ENCODE measurements at places on chromosomes 1 and 21. TPM values are rescaled to one million over a fixed set of nuclear protein-coding genes. Genes with fewer than 3 reads are reported as not detected.

DNA sequence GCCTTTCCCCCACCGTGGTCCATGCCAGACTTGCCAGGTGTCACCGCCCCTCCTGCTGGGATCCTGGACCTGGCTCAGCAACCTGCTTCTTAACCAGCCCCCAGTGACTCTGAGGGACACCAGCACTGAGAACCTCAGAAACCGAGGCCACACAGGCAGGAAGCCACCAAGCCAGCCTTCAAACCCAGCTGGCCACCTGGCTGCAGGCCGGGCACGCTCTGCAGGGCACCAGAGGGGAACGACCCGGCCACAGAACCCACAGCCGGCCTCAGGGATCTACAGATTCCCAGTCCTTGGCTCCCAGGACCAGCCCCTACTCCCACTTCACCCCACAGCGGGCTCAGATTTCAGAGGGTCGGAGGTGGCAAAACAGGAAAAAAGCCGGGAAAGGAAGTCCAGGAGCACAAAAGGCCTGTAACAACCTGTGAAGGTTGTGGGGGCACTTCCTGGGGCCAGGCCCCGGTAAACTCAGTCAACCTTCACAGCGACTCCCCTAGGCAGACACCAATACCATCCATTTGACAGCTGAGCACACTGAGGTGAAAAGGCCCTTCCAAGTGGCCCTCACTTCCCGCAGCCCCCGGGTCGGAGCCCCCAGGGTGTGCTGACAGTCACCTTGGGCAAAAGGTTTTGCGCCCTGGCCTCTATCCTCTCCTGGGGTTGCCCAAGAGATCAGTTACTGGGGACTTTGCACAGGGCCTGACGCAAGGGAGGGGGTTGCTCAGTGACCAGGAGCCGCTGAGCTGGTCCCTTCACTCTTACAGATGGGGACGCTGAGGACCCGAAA lies 14.1 kb downstream of the RUNX3 start:
- no peaks in the 10 kb centered on the region for H3K4me1 ChIP-seq
- DNase-seq, result no peak
- no peak overlapping the region for H3K27ac ChIP-seq
- H3K27me3 ChIP-seq, result no peaks in the 10 kb centered on the region
- H3K36me3 ChIP-seq, result no peaks in the 10 kb centered on the region

GRCh38 chr1:200302921-200303290 lies 106.9 kb downstream of the ZNF281 start:
- H3K4me1 ChIP-seq, result no peaks in the 10 kb centered on the region
- peak overlapping the region; percentile 54 for H3K4me3 ChIP-seq
- H3K27me3 ChIP-seq, result no peaks in the 10 kb centered on the region
- H3K27ac ChIP-seq, result no peak overlapping the region
- no peaks in the 10 kb centered on the region for H3K36me3 ChIP-seq

DNA sequence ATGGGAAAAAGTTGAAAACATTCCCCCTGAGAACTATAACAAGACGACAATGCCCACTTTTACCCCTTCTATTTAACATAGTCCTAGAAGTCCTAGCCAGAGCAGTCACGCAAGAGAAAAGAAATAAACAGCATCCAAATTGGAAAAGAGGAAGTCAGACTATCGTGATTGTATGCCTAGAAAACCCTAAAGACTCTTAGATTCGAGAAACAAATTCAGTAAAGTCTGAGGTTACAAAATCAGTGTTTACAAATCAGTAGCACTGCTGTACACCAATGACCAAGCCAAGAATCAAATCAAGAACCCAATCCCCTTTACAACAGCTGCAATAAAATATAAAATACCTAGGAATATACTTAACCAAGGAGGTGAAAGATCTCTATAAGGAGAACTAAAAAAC lies 72.4 kb downstream of the POU2F1 start:
- no peaks in the 10 kb centered on the region for H3K27me3 ChIP-seq
- no peak overlapping the region for H3K4me3 ChIP-seq
- no peak overlapping the region for H3K27ac ChIP-seq
- no peaks in the 10 kb centered on the region for H3K36me3 ChIP-seq
- H3K4me1 ChIP-seq, result no peaks in the 10 kb centered on the region

DNA sequence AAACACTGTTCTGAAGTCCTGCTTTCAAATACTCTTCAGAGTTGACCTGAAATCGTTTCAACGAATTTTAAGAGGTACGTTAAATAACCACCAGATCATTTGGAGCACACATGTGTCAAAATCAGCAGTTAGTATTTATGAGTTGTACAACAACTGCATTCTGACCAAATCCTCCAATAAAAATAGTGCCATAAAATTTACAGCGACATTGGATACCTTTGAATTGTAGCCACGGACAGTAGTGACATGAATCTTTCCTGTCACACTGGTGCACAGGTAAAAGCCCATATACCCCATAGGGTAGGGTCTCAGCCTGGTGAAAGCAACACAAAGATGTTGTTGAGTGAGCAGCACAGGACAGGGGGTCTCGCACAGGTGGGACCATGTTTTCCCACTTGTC lies 121.5 kb downstream of the CLIC6 start:
- DNase-seq, result no peak
- H3K4me3 ChIP-seq, result no peak overlapping the region
- H3K27me3 ChIP-seq, result peaks cover 7% of the 10 kb centered on the region
- no peaks in the 10 kb centered on the region for H3K36me3 ChIP-seq
- H3K27ac ChIP-seq, result no peak overlapping the region

HPDL gene
- not detected for total RNA-seq

- no peaks in the 10 kb centered on the region for H3K36me3 ChIP-seq
- no peaks in the 10 kb centered on the region for H3K27me3 ChIP-seq
- DNase-seq, result no peak
These were observed 25.3 kb upstream of the ITLN1 start for GRCh38 chr1:160910170-160910750.

DNA sequence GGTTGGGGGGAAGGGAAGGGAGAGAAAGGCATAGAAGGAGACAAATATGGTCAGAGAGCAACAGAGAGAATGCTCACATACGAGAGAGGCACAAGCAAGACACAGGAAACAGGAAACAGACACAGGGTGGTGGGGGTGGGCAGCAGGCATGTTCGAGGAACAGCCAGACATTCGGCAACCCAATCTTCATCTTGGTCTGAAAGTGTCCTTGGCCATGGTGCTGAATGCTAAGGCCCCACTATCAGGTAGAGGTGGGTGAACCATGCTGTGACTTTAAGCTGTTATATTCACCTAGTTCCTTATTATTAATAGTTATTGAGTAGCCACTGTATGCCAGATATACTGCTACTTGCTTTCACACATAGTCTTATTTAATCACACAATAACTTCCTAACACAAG lies 109.2 kb downstream of the DDX20 start:
- H3K4me1 ChIP-seq, result no peaks in the 10 kb centered on the region
- H3K27me3 ChIP-seq, result no peaks in the 10 kb centered on the region
- no peak overlapping the region for H3K27ac ChIP-seq
- H3K36me3 ChIP-seq, result no peaks in the 10 kb centered on the region

DNA sequence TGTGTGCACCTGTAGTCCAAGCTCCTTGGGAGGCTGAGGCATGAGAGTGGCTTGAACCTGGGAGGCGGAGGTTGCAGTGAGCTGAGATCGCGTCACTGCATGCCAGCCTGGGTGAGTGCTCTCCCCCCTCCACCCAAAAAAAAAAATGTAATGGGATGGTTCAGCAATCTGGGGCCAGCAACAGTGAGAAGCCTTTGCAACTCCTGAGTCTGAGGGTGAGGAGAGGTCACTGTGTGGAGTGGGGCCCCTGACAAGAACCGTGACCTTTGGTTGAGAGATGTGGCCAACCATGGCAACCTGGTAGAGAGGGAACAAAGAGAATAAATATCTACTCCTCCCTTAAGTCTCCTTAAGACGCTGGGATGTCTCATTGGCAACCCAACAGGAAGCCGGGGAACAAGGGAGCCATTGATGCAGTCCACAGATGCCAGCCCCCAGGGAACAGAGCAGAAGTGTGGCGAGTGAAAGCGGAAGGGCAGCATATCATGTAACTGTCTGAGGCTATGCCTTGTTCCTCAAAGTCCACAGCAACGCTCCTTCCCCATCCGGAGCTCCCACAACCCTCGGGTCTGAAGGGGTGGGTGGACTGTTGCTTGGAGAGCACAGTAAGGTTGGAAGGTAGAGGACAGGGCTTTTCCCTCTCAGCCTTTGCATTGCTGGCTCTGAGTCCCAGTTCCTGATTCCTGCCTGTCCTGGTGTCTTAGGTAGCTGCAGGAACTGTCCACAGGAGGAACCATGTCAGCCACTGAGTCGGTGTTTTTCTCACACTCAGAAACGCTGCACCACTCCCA lies 8.3 kb downstream of the TRNP1 start:
- H3K4me1 ChIP-seq, result peaks cover 16% of the 10 kb centered on the region
- H3K4me3 ChIP-seq, result no peak overlapping the region
- H3K27ac ChIP-seq, result peak overlapping the region; percentile 78
- no peak for DNase-seq
- H3K27me3 ChIP-seq, result no peaks in the 10 kb centered on the region

ZBTB37 gene
- total RNA-seq, result 7.1 TPM

DNA sequence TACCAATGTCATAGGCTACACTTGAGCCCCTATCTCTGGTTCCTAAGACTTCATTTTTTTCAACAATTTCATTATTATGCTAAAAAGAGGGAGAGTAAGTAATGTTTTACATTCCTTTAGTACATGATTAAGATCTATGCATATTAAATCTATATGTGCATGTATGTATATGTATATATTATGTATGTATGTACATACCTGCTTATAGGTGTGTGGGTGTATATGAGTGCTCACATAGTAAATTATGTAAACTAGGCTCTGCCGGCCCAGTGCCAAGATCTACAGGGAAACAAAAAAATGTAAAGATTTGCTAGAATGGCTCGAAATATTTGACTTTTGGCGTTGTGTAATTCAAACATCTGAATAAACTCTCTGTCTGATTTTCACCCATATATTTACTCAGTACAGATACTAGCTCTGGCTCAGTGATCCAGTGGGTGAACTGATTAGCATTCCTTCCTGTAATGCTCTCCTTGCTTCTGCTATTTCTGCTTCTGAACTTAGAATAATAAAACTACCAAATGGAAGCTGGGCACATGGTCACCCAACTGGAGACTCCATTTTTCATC lies 113.1 kb upstream of the FGGY start:
- no peak for DNase-seq
- no peak overlapping the region for H3K4me3 ChIP-seq
- no peaks in the 10 kb centered on the region for H3K4me1 ChIP-seq
- no peaks in the 10 kb centered on the region for H3K27me3 ChIP-seq
- H3K27ac ChIP-seq, result no peak overlapping the region

DNA sequence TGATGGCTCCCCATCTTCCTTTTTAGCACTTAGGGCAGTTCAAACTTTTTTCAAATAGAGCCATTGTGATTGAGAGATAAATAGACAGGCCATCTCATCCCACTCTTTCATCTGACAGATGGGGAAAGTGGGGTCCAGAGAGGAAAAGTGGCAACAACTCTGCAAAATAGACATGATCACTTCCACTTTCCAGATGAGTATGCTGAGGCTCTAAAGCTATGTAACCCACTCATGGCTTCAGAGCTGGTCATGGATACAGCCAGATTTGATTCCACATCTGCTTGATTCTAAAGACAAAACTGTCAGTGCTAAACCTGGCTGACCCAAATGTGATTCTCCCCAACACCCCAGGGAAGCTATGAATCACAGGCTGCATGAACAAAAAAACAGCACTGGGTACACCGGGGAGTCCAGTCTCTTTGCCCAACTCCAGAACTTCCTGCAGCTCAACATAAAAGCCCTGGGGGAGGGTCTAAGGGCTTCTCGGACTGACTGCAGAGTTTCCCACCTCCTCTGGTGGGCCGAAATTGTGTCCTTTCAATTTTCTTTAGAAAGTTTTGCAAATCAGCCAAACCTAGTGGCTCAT lies 59.3 kb downstream of the PLPP3 start:
- H3K4me1 ChIP-seq, result no peaks in the 10 kb centered on the region
- H3K27me3 ChIP-seq, result no peaks in the 10 kb centered on the region
- DNase-seq, result no peak
- H3K36me3 ChIP-seq, result no peaks in the 10 kb centered on the region
- no peak overlapping the region for H3K4me3 ChIP-seq

Data from uterus (tissue), 4 donors.